Activated naive CD8-positive, alpha-beta T cell treated with anti-CD3 and anti-CD28 coated beads for 36 hours (primary cell): ENCODE measurements at places on chromosomes 13 and 19. TPM values are rescaled to one million over a fixed set of nuclear protein-coding genes. Genes with fewer than 3 reads are reported as not detected.
A peak's percentile ranks its signal among the peaks of the same experiment; 100 is the strongest.

Gene LRRC4B
- total RNA-seq: not detected

Gene FBXW9
- total RNA-seq: 13.4 TPM

Gene MAMSTR
- 0.46 TPM for total RNA-seq

Gene S1PR5
- not detected for total RNA-seq

Gene FFAR3
- 1.3 TPM for total RNA-seq

Gene SMIM44
- not detected for total RNA-seq

Gene GNA15
- total RNA-seq: 7.5 TPM

Gene ZNF813
- total RNA-seq: 8.3 TPM

Gene C19orf85
- total RNA-seq: not detected

Gene F10
- not detected for total RNA-seq

GRCh38 chr19:38134540-38135149 is 89.4 kb downstream of the DPF1 start:
- H3K36me3 ChIP-seq: no peaks in the 10 kb centered on the region
- no peak overlapping the region for H3K4me3 ChIP-seq
- no peak overlapping the region for H3K27ac ChIP-seq
- peak; percentile 8 for DNase-seq

GRCh38 chr19:2273356-2274184 is 8.4 kb downstream of the PEAK3 start:
- no peaks in the 10 kb centered on the region for H3K27me3 ChIP-seq
- peak; percentile 92 for DNase-seq
- peak overlapping the region; percentile 91 for H3K27ac ChIP-seq
- peaks cover 24% of the 10 kb centered on the region for H3K4me1 ChIP-seq

- H3K27me3 ChIP-seq: peaks cover 42% of the 10 kb centered on the region
- no peak overlapping the region for H3K4me3 ChIP-seq
- no peaks in the 10 kb centered on the region for H3K36me3 ChIP-seq
- H3K27ac ChIP-seq: no peak overlapping the region
Measured at GRCh38 chr19:44807652-44808462, 1.0 kb upstream of the BCAM start.

DNA sequence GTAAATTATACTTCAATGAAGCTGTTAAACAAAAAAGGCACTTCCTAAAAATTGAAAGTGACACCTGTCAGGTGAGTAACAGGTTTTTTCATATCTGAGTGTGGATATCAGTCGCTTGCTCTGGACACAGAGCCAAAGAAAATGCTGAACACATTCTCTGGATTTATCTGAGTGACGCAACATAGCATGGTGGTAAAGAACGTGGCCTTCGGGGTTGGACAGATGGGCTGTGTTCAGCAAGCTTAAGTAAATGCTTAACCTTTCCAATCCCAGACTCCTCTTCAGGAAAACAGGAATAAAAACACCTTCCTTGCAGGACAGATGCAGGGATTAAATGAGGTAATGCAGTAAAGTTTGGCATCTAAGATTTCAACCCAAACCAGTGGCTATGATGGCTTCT is 132.0 kb downstream of the FOXO1 start:
- no peak overlapping the region for H3K4me3 ChIP-seq
- DNase-seq: no peak
- no peak overlapping the region for H3K27ac ChIP-seq
- H3K27me3 ChIP-seq: no peaks in the 10 kb centered on the region
- peaks cover 29% of the 10 kb centered on the region for H3K4me1 ChIP-seq

DNA sequence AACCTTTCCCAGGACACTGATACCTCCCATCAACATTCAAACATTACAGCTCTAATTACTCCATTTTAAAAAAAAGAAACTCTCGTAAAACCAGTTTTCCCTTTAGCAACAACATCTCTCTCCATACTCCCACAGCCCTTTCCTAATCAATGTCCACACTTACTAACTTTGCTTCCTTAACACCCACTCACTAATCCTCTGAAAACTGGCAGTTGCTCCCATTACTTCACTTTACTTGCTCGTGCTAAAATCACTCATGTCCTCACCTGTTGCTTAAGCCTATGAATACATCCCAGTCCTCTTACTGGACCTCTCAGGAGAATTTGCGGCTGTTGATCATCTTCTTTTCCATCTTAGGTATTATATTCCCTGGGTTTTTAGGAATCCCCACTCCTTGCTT is 44.8 kb downstream of the RBM26 start:
- DNase-seq: no peak
- H3K27ac ChIP-seq: peak overlapping the region; percentile 49
- peaks cover 35% of the 10 kb centered on the region for H3K36me3 ChIP-seq
- H3K4me3 ChIP-seq: no peak overlapping the region
- H3K27me3 ChIP-seq: no peaks in the 10 kb centered on the region
- H3K4me1 ChIP-seq: peaks cover 39% of the 10 kb centered on the region

- no peaks in the 10 kb centered on the region for H3K4me1 ChIP-seq
- peaks cover 4% of the 10 kb centered on the region for H3K27me3 ChIP-seq
- H3K4me3 ChIP-seq: no peak overlapping the region
- H3K36me3 ChIP-seq: peaks cover 11% of the 10 kb centered on the region
- no peak overlapping the region for H3K27ac ChIP-seq
Measured at GRCh38 chr19:16912780-16913179, 24.0 kb downstream of the F2RL3 start.

- no peak for DNase-seq
- H3K4me3 ChIP-seq: no peak overlapping the region
- H3K27me3 ChIP-seq: peaks cover 3% of the 10 kb centered on the region
- H3K36me3 ChIP-seq: no peaks in the 10 kb centered on the region
- no peaks in the 10 kb centered on the region for H3K4me1 ChIP-seq
Measured at GRCh38 chr19:28963486-28964250, 249.3 kb downstream of the UQCRFS1 start.

DNA sequence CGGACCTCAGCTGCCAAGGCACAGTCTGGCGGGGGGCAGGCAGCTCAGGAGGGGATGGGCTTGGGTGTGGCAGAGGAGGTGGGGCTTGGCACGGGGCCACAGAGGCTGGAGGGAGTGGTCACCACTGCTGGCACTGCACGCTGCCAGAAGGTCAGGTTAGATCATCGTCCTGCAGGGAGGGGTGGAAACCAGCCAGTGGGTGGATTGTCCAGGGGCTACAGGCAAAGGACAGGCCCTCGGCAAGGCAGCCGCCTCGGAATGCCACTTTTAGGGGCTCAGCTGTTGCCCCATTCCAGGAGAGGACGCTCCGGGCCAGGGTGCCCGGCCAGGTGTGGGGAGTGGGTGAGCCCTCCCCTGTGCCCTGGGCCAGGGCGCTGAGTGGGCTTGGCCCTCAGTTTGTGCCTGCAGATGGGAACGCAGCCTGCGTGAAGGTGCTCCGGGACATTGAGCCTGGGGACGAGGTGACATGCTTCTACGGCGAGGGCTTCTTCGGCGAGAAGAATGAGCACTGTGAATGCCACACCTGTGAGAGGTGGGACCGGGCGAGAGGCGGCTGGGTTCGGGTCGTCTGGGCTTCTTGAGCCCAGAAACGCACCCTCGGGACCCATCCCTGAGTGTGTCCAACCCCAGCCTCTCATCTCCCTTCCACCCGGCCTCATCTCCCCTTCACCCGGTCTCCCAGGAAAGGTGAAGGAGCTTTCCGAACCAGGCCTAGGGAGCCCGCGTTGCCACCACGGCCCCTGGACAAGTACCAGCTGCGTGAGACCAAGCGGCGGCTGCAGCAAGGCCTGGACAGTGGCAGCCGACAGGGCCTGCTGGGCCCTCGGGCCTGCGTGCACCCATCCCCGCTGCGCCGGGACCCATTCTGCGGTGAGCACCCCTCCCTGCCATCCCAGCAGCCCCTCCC is 6.4 kb downstream of the KMT5C start:
- H3K4me3 ChIP-seq: no peak overlapping the region
- peaks cover 5% of the 10 kb centered on the region for H3K27me3 ChIP-seq
- peaks cover 5% of the 10 kb centered on the region for H3K4me1 ChIP-seq
- no peak overlapping the region for H3K27ac ChIP-seq
- DNase-seq: no peak

DNA sequence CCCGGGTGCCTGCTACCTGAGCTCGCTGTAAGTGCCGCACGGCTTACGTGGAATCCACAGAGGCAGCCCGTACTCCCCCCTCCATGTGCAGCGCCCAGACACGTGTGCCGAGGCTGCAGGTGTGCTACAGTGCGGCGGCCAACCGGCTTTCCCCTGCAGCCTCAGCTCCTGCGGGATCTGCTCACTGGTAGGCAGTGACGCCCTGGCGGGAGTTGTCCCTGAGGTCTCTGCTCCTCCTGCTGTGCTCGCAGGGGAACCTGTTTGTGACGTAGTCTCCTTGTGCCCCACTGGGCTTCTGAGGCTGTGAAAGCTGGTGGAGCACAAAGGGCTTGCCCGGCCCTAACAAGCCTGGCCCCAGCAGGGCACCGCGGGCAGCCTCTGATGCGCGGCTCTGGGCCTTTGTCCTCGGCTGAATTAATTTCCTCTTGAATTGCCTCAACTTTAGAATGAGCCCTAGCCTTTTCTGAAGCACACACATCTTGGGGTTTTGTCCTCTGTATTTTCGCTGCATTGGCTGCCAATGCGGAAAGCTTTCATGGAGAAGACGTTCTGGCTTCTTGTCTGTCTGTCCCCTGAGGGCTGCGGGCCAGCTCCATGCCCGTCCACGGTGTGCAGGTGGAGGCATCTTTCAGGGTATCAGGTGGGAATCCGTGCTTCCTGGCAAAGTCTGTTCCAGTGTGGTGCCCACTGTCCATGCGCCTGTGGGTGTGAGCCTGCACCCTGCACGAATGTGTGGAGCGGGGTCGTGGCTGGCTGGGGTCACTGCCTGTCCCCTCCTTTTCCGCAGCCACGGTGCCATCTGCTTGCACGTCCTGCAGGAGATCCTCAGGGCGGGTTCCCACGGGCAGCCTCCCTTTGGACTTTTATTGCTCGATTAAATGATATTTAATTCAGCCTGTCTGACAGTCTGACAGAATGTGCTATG is 77.3 kb upstream of the MCF2L start:
- H3K27ac ChIP-seq: no peak overlapping the region
- peaks cover 4% of the 10 kb centered on the region for H3K4me1 ChIP-seq
- no peak overlapping the region for H3K4me3 ChIP-seq
- peaks cover 7% of the 10 kb centered on the region for H3K27me3 ChIP-seq
- no peak for DNase-seq

- peaks cover 12% of the 10 kb centered on the region for H3K4me1 ChIP-seq
- H3K36me3 ChIP-seq: no peaks in the 10 kb centered on the region
- DNase-seq: no peak
- H3K4me3 ChIP-seq: no peak overlapping the region
Measured at GRCh38 chr19:45663800-45664199, 4.2 kb upstream of the GIPR start.

DNA sequence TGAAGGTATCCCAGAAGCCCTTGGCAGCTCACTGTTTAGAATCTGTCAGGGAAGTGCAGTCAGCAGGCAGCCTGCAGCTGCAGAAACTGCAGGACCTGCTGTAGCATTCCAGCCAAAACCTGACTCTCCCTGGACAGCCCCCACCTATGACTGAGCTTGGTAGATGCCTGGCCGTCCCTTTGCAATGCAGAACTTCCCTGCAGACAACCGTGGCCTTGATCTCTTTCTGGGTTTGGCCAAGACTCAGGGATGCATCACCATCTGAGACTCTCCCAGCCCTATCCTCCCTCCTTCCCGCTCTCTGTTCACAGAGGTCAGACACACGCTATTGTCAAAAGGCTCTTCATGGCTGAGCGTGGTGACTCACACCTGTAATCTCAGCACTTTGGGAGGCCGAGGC is 99.4 kb downstream of the ZNF557 start:
- no peak overlapping the region for H3K27ac ChIP-seq
- DNase-seq: no peak
- no peaks in the 10 kb centered on the region for H3K27me3 ChIP-seq
- no peak overlapping the region for H3K4me3 ChIP-seq
- no peaks in the 10 kb centered on the region for H3K4me1 ChIP-seq

DNA sequence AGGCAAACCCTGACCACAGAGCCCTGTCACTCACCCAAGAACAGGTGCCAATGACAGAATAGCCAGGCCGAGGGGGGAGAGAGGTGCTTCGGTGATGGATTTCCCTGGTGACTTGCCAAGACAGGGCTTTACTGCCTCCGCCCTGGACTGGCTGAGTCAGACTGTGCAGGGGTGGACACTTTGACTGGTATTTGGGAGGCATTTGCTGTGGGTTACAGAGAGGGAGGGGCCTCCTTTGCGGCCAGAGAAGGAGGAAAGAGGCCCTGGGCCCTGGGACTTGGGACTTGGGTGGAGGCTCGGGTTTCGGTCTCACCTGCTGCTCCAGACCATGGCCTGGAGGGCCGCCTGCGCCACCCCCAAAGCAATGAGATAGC is 4.6 kb upstream of the EPS8L1 start:
- no peak overlapping the region for H3K27ac ChIP-seq
- H3K27me3 ChIP-seq: peaks cover 94% of the 10 kb centered on the region
- no peaks in the 10 kb centered on the region for H3K36me3 ChIP-seq
- H3K4me3 ChIP-seq: no peak overlapping the region
- H3K4me1 ChIP-seq: peaks cover 8% of the 10 kb centered on the region

DNA sequence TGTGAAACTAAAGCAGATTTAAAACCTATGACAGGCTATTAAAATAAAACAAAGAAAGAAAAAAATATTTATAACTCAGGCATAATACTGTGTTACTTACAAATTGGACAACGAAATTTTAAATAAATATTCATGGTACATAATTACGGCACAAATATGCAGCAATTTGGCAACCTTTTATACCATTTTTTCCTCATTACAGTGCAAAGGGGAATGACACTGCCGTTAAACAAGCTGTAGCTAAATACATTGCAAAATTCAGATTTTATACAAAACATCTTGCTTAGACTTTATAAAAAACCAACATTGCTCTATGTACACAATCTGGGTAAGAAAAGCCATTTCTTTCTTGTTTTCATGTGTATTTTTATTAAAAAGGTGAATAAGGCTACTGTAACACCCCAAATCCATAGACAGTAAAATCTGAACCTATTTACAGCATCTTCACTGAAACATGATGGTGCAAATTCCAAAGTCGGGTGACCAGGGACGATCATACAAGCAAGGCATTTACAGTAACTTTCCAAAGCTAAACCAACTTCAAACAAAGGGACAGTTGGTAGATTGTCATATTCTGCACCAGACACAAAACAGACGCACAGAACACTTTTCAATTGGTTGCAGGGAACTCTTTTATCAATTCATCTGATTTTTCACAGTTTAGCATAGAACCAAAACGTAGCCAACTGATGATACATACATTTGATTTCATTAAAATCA is 45.5 kb downstream of the EFNB2 start:
- no peak overlapping the region for H3K4me3 ChIP-seq
- no peak for DNase-seq
- H3K36me3 ChIP-seq: no peaks in the 10 kb centered on the region

GRCh38 chr19:23957660-23958281 is 43.1 kb downstream of the ZNF726 start:
- H3K4me3 ChIP-seq: no peak overlapping the region
- H3K27ac ChIP-seq: no peak overlapping the region
- H3K36me3 ChIP-seq: peaks cover 6% of the 10 kb centered on the region

- no peak for DNase-seq
- peaks cover 30% of the 10 kb centered on the region for H3K36me3 ChIP-seq
- no peaks in the 10 kb centered on the region for H3K27me3 ChIP-seq
- H3K4me1 ChIP-seq: peaks cover 89% of the 10 kb centered on the region
Measured at GRCh38 chr19:15297416-15298224, 34.7 kb downstream of the BRD4 start.
